Stimulated activated CD8-positive, alpha-beta memory T cell treated with anti-CD3 and anti-CD28 coated beads, Interleukin-2, amount 100 ng/mL, for 1 hour (primary cell): ENCODE measurements at places on chromosomes 1 and 21.

DNA sequence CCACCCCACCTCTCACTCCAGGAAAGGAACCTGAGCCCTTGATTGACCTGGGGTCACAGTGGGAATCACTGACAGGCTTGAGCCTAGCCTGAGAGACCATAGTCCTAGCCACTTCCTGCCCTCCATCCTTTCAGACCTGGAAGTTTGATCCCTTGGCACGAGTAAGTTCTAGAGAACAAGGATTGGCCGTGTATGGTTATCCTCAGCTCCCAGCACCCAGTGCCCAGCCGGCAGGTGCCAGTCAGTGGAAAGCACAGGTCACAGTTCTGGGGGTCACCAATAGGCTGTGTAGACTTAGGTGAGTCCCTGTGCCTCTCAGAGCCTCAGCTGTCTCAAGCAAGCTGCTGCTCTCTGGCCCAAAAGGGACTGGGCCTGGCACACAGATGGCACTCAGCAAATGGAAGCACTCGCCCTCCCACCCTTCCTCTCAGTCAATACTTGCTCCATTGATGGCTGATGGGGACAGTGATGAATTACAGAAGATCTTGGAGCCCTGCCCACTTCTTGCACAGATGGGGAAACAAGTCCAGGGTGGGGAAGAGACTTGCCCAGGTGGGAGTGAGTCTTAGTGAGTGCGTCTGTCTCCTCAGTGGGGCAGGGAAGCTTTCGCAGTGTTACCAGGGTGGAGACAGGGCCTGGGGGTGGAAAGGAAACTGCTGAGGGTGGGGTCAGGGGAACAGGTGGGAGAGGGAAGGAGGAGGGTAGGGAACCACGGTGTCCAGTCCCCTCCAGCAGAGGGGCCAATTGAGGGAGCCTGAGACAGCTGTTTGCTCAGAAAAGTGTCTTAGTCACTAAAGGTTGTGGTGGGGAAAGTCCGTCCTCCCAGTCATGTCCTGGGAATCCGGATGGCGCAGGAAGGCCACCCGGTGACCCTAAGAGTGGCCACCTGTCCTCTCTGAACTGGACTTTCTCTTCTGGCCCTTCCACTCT is 2.6 kb upstream of the KCNQ4 start:
- DNase-seq: no peak

GRCh38 chr21:34846601-34847112 is 177.9 kb downstream of the CLIC6 start:
- no peak for DNase-seq

GRCh38 chr1:47181955-47182675 is 7.7 kb downstream of the PDZK1IP1 start:
- DNase-seq: no peak

- no peak for DNase-seq
Observed at GRCh38 chr1:112544011-112544688, 35.4 kb downstream of the WNT2B start.

GRCh38 chr1:47002211-47002610 is 21.3 kb upstream of the CYP4X1 start:
- DNase-seq: no peak

- DNase-seq: no peak
Observed at GRCh38 chr1:1183221-1183747, 9.6 kb downstream of the TTLL10 start.

GRCh38 chr1:174445817-174446216 is 1.9 kb upstream of the GPR52 start:
- no peak for DNase-seq

DNA sequence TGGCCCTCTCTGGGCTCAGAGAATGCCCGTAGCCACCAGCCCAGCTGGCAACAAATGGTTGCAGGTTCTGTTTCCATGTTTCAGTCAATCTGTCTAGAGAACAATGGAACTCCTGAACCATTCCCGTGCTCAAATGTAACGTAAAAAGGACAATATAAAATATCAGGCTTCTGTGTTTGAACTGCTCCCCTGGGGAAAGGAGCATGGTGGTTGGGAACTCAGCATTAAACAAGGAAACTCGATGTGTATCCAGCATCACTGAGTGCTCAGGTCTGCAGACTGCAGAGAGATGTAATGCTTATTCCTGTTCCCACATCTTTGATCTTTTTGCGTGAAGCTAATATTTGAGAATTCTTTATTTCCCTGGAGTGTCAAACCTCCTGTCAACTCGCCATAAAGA is 326.5 kb downstream of the KIF26B start:
- DNase-seq: no peak

GRCh38 chr1:182195733-182196132 is 134.2 kb upstream of the ZNF648 start:
- DNase-seq: no peak

DNA sequence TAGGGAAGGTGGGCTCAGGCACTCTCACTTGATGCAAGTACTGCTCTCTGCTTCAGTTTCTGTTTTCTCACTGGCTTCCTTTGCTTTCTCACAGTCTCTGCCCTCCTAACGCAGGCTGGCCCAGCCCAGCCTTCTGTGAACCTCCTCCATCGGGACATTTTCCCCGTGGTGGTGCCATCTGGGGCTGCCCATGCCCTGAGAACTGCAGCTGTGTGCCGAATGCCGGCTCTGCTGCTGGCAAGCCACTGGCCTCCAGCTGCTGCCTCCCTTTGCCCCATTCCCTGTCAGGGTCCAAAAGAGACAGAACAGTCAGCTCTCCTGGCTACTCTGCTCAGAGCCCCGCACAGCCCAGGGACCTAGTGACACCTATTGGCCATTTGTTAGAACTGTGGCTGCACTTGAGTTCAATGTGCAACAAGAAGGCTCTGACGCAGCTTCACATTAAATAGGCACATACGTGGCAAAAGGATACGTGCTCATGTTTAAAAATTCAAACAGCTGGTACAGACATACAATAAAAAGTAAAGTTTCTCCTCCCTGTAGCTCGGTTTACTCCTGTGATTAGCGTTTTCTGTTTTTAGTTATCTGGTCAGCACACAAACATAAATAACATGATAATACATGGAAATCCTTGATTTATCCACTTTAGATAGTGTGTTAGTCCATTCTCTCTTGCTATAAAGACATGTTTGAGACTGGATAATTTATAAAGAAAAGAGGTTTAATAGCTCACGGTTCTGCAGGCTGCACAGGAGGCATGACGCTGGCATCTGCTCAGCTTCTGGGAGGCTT is 46.6 kb downstream of the FCRL5 start:
- DNase-seq: no peak

DNA sequence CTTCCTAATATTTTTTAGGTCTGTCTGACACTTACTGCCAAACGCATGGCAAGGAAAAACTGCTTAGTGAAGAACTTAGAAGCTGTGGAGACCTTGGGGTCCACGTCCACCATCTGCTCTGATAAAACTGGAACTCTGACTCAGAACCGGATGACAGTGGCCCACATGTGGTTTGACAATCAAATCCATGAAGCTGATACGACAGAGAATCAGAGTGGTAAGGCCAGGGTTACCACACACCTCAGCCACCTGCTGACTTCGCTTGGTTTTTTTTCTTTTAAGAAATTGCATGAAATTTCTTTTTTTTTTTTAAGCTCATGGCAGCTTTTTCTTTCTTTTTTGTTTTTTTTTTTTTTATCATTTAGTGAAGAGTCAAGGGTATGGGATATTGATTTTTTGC is 17.2 kb downstream of the ATP1A1 start:
- DNase-seq: no peak

- no peak for DNase-seq
Observed at GRCh38 chr1:85623061-85623471, 42.5 kb downstream of the CCN1 start.

DNA sequence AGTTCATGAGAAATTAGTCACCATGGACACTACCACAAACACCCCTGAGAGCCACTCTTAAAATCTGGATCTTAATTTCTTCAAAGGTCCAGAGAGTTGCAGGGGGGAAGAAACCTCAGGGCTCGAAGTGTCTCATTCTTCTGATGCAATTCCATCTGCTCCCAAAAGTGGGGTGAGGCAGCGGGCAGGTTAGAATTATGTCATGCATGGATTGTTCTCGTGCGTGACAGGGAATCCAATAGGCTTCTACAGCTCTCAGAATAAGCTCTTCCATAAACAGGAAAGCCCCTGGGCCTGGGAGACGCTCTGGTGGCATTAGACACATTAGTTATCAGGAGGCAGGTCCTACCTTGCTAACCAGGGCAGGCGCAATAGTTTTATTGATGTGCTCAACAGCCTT is 8.4 kb downstream of the ENO1 start:
- no peak for DNase-seq
